GM10248 (cell line): ENCODE measurements at places on chromosomes 2 and 18.

DNA sequence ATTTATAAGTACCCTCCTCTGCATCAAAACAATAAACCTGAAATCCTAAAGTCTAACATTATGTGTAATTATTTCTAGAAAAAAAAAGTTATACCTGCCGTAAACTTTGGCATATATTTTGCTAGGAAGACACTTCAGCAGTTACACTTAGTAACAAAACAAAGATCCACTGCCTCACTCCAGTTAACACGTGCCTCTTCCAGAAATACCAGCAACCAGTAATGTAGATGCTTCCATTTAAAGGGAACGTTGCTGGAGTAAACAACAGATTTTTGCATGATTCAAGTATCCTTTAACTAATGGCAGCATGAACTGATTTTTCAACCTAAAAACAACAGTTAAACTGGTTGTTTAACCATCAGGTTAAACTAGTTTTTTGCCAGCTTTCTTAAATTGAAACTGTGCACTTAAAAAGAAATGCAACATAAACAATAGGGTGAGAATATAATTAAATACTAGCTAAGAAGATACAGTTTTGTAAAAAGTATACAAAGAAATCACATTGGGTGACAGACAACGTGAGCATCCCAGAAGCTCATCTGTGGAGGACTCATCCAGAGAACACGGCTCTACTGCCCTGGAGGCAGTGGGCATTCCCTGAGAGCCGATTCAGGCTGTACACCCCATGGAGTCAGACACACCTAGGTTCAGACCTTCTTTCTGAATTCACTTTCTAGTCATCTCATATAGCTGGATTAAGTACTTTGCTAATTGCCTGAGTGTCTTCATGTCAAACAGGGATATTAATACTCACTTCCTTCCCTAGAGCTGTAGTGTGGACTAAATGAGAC lies 22.3 kb downstream of the MGAT4A start:
- no peak for DNase-seq

DNA sequence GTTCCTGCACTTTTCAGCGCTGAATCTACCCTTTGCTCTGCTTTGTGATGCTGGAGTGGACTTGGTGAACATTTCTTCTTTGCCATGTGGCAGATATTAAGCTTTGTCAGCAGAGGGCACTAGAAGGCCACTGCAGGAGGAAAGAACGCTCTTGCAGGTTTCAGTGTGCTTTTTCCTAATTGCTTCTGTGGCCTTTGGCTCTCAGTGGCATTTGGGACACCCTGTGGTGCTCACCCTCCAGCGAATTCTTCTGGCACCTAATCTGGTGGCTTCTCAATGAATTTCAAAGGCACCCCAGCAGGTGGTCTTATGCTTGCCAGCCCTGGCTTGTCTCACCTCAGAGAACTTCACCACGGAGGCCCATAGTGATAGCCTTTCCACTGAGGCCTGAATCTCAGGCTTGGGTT lies 146.7 kb downstream of the MYO3B start:
- DNase-seq: peak; percentile 43

DNA sequence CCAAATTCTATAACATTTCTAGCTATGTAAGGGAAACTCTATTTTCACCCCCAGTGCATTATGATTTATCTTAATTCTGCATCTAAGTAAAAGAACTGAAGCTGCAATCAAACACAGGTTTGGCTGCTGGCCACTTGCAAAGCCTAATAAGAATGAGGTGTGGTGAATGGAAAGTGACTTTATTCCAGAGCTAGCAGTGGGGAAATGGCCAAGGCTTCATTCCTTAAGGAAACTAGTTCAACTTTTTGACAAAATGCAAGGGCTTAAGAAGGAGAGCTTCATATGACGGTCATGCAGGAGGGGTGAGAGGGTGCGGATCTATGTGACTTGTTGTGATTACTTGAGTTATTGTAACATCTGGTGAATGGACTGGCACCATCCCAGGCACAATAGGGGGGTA lies 1802.0 kb downstream of the SUCLG1 start:
- DNase-seq: no peak

- DNase-seq: no peak
Measured at GRCh38 chr2:150388289-150388625, 99.2 kb downstream of the RND3 start.

GRCh38 chr18:32439802-32440201 lies 30.9 kb downstream of the GAREM1 start:
- no peak for DNase-seq

GRCh38 chr2:174499371-174499770 lies 12.5 kb upstream of the GPR155 start:
- no peak for DNase-seq

DNA sequence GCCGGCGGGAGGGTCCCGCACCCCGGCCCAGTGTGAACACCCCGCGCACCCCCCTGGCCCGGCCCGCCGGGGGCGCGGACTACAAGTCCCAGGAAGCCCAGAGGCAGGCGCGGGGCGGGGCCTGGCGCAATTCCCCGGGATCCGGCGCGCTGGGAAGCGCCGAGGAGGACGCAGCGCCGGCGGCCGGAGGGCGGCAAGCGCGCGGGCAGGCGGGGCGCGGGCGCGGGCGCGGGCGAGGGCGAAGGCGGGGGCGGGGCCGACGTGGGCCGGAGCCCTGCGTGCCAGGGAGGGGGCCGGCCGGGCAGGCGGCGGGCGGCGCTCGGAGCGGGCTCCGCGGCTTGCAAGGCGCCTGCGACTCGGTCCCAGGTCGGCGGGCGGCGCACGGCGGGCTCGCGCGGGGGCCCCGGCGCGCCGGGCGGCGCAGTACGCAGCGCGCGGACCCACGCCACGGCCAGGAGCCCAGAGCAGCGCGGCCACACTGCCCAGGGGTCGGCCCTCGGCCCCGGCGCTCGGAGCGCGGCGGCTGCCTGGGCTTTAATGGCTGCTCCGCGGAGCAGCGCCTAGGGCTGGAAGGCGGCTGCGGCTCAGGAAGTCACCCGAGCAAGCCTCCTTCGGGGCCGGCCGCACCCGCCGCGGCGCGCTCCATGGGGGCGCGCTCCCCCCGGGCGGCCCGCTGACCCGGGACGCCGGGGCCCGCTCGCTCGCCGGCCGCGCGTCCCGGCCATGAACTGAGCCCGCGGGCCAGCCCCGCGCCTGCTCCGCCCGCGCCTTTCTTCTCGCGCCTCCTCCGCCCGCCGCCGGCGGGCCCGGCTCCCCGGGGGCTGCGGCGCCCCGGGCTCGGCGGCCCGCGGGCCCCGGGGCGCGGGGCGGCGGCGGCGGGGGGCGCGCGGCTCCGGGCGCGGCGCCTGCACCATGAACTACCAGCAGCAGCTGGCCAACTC lies at the start of gene AGAP1:
Gene AGAP1, plus strand, starts transcription at position 269 of the 941 bp plus-strand sequence.
- no peak for DNase-seq

GRCh38 chr2:214261683-214262082 lies 149.2 kb upstream of the VWC2L start:
- no peak for DNase-seq

GRCh38 chr2:176234156-176234555 lies 35.1 kb upstream of the MTX2 start:
- no peak for DNase-seq

GRCh38 chr2:68700560-68700959 lies 34.1 kb upstream of the ARHGAP25 start:
- DNase-seq: no peak

- no peak for DNase-seq
Measured at GRCh38 chr2:28408764-28409599, 16.3 kb downstream of the FOSL2 start.

DNA sequence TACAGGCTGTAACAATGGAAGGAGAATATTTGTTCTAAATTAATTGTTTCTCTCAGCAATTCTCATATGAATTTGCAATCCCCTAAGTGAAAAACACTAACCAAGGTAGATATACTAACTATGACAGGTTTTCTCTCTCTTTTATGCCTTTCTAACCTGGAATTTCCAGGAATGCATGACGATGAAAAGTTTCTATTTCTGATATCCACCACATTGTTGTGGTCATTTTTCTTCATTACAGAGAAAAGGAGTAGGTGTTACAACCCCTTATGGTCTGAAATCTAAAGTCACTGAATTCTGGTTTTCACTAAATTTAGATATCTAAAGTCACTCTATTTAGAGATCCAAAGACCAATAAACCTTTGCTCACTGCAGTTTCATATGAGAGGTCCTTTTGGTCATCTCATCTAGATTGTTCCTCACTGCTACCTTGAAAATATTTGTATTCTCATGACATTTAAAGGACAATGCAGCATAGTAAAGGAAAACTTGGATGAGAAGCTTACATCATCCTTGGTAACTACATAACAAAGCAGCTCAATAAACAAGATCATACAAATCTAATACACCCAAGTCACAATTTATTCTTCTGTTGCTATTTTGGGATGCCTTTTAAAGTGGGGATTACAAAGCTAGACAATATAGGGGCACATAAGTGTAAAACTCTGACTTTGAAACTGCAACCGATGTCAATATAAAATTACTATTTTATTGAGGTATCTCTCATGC lies 85.8 kb downstream of the TCF4 start:
- no peak for DNase-seq

DNA sequence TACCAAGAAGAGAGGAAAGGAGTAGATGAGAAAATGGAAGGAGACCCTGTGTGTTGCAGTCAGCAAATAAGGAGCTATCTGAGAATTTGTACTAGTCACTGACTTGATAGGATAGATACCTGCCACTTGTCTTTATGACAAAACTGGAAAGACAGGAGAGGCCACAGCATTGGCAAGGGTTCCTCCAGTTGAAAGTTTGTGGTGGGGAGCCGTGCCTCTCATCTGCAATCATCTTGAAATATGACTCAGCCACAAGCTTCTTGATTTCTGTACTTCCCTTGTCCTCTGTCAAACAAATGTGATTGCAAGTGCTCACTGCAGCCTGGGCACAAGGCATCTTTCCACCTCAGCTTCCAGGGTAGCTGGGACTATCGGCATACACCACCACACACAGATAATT lies 99.1 kb downstream of the GREB1L start:
- DNase-seq: no peak

- no peak for DNase-seq
Measured at GRCh38 chr2:149872041-149872440, 284.5 kb upstream of the MMADHC start.

- DNase-seq: no peak
Measured at GRCh38 chr2:238095143-238095542, 5.0 kb upstream of the ESPNL start.

- DNase-seq: no peak
Measured at GRCh38 chr18:58753976-58754375, 82.7 kb downstream of the MALT1 start.

DNA sequence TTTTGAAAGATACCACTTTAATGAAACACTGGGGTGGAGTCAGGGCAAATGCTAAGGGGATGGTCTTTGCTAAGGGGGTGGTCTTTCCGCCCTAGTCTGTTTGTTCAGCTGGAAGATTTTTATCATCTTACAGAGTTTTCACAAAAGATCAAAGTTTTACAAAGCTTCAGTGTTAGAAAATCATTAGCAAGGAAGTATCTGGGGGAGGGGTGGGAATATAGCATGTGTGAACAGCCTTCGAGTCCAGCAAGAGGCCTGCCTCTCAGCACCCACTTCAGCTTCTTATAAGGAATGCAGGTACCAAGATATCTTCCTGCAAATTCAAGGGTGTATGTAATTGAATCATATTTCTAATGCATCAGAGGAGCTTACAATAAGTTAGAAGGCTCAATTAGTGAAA lies 112.9 kb downstream of the RAPGEF4 start:
- no peak for DNase-seq

GRCh38 chr18:12317664-12318333 lies 9.8 kb downstream of the TUBB6 start:
- DNase-seq: no peak

DNA sequence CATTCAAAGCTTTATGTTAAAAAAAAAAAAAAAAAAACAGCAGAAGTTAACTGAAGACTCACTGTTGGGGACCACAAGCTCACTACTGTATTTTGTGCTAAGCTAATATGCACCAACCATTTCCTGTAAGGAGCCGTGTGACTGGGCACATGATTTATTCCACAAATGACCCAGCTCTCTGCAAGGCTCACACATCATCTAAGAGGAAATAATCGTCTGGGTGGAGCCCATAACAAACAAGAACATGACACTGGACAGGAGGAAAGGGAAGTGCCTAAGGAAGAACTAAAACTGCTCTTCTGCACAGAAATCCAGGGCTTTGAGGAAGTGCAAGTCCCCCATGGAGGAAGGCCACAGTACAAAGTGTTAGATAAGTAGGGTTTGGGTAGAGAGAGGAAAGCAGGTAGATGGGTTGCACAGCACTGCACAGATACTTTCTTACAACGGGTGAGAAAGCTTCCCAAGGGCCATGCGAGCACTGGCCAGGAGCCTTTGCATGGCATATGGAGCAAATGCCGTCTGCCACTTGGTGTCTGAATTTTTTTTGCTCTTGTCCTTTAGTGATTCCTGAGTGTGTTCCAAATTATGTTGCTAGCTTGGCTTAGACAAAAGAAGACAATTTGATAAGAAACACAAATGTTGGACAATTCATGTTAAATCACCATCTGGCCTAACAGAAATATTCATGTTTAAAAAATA lies 24.4 kb downstream of the NFE2L2 start:
- DNase-seq: no peak

DNA sequence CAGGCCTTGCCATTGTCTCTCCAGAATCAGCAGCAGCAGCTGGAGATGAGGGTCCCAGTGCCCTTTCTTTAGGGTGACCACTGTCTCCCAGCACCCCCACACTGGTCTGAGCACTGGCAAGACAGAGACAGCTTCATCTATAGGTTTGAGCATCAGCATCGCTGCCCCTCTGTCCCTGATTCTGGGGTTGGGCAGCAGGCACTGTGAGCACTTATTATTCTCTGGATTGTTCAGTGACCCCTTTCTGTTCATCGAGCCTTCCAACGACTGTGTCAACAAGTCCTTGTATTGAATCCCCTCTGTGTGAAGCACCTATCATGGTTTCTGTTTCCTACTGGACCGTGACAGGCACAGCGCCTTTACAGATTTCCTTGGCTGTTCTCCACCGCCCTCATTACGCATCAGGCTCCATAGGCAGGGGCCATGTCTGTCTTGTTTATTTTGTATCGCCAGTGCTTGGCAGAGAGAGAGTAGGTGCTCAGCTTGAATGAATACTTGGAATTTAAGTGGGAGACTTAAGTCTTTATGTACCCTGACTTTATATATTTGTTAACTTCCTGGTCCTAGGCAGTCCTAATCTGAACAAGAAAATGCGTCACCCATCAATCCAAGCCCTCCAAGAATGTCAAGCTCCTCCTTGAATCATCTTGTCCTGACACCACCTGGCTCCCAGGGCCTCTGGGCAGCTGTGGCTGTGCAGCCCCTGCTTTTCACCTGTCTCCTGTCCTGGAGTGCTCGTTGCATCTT lies 11.4 kb downstream of the MALL start:
- no peak for DNase-seq

GRCh38 chr2:217998926-217999594 lies 3.7 kb downstream of the TNS1 start:
- no peak for DNase-seq

GRCh38 chr2:100239486-100240210 lies 82.7 kb downstream of the LONRF2 start:
- DNase-seq: no peak

DNA sequence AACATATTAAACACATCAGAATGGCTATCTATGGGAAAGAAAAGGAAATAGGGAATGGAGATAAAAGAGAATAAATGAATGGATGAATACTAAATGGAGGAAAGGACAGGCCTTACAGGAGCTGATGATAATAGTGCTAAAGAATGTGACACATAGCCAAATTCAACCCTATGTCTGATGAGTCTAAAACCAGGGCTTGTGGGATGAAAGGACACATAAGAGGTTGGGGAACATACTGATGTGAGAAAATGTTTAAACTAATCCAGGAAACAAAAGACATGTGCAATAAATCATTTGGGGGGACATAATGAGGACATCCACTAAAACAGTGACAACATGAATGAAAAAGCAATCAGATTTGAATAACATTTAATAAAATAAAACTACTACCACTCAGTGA lies 120.0 kb downstream of the DYM start:
- DNase-seq: no peak
